ENCODE measurements at places on chromosomes 12 and 14.

- no peak for DNase-seq
Measured at GRCh38 chr14:55665067-55665675, 85.2 kb downstream of the KTN1 start.

DNA sequence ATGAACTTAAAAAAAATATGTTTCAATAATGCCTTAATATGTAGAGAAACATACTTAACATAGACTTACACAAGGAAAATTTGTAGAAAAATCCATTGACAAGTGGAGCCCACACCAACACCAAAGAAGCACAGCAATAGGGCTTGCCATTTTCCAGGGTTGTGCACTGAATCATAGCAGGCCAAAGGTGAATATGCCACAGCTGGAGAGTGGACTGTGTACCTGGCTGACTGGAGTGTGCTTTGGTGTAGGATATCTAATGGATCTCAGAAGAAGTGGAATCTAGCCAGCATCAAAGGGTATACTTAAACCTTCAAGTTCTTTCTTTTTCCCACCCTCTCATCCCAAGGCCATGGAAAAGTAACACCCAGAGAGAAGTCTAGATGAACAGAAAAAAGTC, 4.8 kb downstream of the RPL10L start:
- no peak for DNase-seq

DNA sequence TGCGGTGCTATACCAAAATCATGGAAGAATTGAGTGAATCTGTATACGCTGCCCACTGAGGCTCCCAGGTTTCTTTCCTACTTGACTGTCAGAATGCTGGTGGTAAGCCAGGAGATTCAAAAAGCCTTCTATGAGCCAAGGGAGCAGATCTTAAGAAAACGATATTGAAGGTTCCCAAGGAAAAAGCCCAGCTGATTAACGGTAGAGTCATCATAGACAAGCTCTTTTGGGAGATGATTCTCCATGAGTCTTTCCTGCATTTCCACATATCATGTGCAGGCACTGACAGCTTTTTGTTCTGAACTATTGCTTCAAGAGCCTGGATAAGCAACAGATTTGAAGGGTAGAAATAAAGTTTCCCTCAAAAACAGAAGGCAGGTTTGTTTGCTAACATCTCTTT, 17.5 kb downstream of the SLC35F4 start:
- DNase-seq = no peak

DNA sequence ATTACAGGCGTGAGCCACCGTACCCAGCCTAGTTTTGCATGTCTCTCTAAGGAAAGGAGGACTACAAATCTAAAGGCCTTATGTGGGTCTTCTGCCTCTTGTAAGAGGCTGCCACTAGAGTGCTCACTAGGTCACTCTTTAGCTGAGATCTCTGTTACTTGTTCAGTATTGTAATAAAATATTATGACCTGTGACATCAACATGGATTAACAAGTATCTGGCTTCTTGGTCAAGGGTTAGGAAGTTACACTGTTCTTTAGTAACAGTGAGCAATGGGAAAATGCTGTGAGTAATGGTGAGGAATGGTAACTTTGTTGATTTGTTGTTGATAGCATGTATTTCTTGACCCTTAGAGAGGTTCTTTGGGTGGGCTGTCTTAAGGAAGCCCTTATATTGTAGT, 50.5 kb downstream of the ERC1 start:
- DNase-seq = no peak

GRCh38 chr14:104135121-104135903, 3.1 kb upstream of the KIF26A start:
- DNase-seq = no peak

DNA sequence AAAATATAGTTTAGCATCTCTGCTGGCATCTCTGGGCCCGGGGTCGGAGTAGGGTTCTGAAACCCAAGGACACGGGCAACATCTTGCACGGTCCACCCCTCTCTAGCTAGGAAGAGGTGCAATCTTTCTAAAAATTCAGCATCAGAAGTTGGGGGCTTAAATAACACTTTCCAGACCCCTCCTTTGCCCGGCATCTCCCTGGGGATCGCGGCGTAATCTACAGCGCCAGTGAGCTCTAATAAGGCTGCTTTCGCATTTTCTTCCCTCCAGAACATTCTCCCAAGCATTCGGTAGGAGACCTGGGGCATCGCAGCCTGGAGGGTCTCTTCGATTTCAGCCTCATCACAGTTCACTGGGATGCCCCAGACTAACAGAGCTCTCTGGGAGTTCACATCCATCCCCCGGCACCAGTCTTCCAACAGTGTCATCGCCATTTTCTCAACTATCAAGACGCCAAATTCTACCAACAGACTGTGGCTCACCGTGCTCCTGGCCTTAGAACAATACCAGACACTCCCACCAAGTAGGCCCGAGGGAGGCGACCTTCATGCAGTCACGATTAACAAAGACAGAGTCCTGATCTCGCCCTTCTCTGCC, 880 bp downstream of the PNMA1 start:
- no peak for DNase-seq

DNA sequence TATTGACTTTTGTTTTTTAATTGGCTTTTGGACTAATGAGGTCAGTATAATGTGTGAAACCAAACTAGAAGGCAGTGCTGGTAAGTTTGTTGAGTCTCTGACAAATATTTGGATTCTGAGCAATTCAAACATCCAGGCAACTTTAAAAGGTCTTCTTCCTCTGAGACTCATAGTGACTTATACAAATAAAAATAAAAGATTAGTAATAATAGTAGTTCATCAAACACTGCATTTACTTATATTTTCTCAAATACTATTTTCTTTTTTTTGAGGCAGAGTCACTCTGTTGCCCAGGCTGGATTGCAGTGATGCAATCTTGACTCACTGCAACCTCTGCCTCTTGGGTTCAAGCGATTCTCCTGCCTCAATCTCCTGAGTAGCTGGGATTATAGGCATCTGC, 337.9 kb downstream of the DAD1 start:
- DNase-seq = no peak

DNA sequence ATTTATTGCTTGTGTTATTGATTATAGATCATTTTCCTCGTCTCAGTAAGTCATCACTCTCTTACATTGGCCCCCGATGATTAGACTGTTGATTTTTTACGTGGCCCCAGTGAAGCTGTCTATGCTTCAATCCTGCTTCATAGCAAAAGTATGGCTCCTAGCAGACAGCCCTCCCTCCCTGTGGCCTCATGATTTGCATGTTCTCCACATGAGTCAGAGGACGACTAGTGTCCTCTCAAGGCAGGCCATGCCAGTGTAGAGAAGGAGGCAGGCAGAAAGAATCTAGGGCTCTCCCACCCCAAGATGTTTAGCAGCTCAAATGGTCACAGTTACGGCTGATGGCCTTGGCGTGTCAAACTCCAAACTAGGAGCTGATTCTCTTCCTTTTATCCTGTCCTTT, 59.6 kb downstream of the FIGNL2 start:
- no peak for DNase-seq

- no peak for DNase-seq
Measured at GRCh38 chr14:56379956-56380355, 199.6 kb upstream of the TMEM260 start.

DNA sequence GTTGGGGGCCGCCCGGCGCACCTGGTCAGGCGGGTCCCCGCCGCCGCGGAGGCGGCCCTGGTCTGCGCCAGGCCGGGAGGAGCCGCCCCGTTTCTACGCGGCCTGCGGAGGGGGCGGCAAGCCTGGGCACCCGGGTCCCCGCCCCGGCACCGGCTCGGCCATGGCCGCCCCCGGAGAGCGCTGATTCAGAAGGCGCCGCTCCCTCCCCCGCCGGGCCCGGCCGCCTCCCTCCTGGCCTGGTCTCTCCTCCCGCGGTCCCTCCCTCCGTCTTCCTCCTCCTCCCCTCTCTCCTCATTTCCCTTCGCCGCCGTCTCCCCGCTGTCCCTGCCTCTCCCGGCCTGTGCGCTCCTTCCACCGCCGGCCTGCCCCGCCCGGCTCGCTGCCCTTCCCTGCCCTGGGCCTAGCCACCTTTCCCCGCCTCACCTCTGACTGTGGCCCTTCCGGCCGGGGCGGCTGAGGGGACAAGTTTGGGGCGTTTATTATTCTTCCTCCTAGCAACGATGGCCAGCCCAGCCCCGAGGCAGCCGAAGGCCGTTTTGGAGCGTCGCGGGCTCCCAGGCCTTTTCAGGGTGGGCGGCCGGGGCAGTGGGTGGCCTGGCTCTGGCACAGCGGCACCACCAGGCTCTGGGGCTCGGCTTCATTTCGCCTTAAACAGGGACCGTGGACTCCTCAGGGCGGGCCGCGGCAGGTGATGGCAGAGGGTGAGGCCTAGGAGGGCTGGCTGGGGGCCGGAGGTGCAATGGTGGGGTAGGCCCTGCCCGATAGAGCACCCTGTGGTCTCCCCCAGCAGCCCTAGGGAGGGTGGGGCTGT, 768 bp downstream of the CEP170B start:
- no peak for DNase-seq

- DNase-seq = no peak
Measured at GRCh38 chr12:7951671-7952070, 15.7 kb upstream of the SLC2A3 start.

DNA sequence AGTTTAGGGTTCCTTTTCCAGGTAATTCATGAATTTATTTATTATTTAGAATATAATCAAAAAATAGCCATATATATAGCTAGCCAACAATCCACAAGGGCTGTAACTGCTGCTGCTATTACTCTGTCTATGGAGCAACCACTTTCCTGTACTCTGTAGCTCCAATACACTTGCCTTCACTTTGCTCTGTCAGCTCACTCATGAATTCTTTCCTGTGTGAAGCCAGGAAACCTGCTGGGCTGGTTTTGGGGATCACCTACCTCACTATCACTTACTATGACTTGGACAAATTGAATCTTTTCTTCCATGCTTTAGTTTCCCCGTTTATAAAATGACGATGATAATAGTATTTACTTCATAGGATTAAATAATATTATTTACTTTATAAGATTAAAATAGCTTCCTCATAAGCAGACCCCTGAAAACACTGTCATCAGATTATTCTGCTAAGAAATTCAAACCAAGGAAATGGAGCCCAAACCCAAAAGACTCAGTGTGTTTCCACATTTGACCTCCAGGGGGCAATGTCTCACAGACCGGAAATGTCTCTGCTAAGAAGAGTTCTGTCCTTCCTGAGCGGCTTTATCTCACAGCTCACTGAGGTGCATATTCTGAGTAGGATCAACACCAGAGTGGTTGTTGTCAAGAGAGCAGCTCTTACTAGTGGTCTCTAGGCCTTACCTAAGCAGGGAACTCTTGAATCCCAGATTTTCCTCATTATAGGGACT, 457.1 kb downstream of the DAD1 start:
- no peak for DNase-seq

DNA sequence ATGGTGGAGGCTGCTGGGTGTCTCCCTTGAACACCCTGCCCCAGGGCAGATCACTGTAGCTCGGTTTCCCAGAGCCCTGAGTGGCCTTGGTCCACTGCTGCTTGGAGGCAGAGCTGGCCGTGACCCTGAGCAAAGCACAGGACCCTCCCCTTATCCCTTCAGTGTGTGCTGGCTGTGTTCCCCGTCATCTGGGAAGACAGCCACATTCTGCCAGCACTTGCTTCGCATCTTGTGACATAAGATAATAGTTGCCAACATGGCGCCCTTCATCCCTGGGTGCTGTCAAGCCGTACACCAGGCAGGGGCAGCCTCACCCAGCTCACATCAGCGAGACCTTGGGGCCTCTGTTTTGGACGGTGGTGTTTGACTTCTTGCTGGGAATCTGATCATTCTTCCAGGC, 12.1 kb upstream of the ALDH2 start:
- DNase-seq = no peak

DNA sequence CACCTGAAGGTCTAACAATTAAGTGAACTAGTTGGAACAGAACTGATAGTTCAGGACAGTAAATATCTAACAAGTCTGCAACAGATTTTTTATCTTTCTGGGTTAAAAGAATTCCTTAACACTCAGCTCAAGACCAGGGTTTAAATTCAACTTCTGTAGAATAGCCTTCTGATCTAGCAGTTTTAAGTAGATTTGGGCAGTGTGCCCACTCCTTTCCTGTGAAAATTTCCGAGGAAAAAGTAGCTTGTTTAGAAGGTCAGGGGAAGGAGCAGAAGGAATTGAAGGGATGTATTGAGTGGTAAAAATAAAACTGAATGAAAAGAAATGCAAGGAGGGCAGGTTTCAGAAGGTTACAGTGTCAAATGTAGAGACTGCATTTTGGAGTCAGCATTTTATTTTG, 45.8 kb downstream of the ATL1 start:
- DNase-seq = no peak

DNA sequence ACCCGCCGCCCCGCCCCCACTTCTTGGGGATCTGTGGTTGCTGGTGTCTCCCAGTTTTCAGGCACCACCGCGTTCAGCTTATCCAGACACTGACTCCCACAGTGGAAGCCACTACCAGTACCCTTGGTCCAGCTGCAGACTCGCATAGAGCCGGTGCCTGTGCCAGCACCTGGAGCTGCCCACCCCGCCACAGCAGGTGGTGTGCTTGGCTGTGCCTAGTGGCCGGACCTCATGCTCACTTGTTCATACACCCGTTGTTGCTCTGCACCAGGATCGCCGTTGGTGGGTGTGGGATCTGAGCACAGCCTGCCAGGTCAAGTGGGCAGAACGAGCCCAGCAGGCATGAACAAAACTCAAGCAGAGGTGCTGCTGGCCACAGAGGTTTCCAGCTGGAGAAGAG, 673.2 kb downstream of the RERGL start:
- DNase-seq = no peak

DNA sequence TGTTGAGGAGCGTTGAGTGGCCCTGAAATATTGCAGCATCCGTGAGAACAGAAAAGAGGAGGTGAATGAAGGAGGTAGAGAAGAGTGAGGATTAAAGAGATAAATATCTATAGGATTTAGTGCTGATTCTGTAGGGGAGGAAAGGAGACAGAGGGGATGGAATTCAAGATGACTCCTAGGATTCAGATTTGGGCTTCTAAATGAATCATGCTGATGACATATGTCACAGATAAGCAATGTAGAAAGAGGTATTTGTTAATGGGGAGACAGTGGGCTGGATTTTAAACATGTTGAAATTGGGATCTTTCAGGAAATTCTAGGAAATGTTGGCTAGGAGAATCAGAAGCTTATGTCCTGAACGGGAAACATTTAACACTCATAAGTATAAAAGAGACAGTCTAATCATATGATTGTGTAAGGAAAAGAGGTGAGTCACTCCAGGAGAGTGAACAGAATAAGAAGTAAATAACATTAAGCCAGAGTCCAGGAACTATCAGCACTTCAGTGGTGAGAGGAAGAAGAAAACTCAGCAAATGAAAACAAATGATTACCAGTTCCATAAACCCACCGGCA, 58.1 kb upstream of the DIO2 start:
- DNase-seq = no peak

- no peak for DNase-seq
Measured at GRCh38 chr12:4421590-4422031, 24.0 kb downstream of the FGF6 start.

DNA sequence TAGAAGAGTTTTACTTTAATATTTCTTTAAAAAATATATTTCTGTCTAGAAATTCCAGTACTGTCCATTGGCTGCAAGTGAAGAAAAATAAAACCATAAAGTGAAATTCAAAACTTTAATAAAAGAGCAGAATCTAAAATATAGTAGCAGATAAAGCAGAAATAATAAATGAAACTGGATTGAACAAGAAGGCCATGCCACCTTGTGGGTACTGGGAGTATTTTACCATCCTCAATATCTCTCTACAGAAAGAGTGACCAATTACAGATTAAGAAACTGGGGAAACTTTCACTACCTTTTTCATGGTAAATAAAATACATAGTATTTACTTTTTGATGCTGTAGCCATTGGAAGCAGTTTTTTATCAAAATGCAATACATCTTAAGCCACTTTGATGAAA, 220.5 kb downstream of the BCAT1 start:
- DNase-seq = no peak

GRCh38 chr12:52221912-52222457, 11.1 kb upstream of the KRT7 start:
- DNase-seq = no peak
